Fibroblast of skin of back (primary cell): ENCODE measurements at places on chromosomes 6 and 20.

DNA sequence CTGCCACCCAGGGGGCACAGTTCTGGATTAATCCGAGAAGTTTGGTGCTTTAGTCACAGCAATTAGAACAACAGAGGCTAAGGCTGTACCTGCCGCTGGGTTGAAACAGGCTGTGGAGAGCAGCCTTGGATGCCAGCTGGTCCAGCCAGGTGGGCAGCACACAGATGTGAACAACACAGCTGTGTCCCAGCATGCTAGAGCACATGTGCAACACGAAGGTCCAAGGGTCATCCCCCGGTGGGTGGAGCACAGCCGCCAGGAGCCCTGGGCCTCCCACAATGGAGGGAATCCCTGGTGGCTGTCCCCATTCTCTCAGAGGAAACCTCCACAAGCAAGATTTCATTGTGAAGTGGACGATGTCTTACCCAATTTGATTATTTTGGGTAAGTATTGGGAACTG lies 99.2 kb upstream of the SYNDIG1 start:
- DNase-seq = no peak

- peak; percentile 19 for DNase-seq
Measured at GRCh38 chr6:73797861-73798260, 101.9 kb downstream of the CD109 start.

DNA sequence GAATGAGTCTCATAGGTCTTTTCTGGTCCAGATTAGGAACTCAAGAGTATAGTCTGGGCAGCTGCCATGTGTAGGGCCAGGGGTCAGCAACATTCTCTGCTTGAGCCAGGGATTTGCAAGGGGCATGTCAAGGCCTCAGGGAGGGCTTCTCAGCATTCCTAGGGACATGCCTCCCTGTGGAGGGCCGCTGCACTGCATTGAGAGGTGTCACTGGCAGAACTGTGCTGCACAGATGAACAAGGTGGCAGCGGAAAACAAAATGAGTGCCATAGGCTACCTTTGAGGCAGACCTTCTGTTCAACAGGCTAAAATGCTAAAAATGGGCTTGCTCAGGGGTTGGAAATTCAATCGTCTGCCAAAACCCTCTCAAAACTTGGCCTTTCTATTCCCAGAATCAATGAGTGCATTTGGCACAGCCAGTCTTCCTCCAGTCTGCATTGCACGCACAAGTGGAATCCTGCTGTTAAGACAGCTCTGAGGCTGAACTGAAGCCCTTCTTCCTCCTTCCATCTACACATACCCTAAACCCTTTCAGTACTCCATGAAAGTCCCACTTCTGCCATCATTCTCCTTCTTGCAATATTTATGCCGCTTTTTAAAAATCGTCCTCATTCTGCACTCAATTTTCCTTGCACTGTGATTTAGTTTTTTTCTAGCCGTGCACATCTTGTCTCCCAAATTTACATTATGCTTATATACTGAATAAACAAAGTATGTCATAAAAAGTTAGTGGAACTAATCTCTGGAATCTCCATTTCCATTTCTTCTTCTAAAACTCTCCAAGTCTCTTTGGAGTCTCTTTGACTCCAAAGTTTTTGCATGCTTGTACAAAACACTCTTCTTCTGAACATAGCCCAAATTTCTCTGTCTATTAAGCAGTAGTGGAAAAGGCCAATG lies 51.7 kb downstream of the SLC26A8 start:
- DNase-seq = no peak

DNA sequence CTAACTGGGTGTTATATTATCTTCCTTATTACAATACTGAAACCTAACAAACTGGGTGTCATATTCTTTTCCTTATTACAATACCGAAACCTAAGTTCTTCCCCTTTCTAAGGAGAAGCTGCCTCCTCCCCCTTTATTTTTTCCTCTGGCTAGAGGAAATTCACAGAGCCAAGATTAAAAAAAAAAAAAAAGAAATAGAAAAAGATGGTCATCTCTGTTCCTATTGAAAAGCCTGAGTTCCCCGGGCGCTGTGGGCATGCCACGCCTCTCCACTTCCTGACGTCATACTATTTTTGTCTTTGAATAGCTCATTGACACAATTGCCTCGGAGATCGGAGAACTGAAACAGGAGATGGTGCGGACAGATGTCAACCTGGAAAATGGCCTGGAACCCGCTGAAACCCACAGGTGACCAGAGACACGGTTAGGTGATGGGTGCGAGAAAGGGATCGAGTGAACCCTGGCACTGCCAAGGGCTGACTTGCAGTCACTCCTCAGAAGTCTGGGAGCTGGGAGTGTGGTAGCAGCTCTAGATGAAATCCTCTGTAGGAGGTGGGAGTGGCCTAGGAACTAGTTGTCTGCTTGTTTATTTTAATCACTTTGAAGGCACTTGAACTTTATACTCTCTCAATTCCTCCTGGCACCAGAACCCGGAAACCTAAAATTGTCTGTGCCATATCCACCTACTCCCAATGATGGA lies 82.2 kb upstream of the NAA20 start:
- no peak for DNase-seq

DNA sequence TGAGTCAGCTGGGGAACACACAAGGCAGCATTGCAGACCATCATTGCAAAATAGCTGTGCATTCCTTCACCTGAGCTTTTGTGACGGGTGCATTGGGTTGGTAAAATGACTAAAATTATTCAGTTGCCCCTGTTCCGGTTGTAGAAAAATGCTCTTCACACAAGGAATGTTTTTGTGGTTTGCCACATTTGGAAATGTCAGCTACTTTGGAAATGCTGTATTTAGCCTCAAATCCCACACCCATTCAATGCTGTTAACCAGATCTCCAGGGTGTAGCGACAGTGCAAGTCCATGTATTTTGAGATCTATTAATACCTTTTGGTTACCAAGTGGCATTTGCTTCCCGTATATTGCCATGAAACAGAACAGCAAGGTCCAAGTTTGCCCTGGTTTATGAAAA lies 201.2 kb downstream of the FOXA2 start:
- DNase-seq = no peak

- DNase-seq = no peak
Measured at GRCh38 chr6:40485300-40485699, 101.9 kb downstream of the LRFN2 start.

GRCh38 chr20:37901654-37902503 lies 1.0 kb upstream of the VSTM2L start:
- peak; percentile 56 for DNase-seq

DNA sequence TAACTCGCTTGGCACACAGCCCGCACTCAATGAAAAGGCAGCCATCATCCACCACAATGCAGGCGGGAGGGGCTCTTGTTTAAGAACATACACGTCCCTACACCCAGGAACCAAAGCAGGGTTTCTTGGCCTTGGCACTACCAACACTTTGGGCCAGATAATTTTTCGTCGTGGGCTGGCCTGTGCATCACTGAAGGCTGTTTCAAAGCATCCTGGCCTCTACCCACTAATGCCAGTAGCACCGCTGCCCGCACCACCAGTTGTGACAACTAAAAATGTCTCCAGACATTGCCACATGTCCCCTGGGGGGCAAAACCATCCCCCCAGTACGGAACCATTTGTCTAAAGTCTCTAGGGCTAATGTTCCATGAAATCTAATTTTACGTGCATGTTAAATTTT lies 13.0 kb downstream of the UQCC2 start:
- no peak for DNase-seq

- no peak for DNase-seq
Measured at GRCh38 chr6:43943099-43943766, 173.2 kb downstream of the VEGFA start.

DNA sequence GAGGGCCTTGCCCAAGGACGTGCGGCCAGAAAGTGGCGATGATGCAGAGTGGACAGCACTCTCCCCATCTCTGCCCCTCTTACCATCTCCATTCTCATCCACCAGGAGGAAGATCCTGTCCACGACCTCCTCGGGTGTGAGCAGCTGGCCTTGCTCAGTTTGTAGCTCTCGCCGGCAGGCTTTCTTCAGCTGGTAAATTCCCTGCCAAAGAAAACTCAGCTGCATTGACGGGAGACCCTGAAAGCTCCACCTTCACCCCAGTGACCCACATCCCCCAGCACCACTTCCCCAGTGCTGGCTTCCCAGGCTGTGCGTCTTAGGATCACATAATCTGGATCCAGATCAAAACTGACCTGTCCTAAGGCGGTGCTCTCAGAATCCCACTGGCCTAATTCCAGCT lies 9.2 kb downstream of the GUCA1B start:
- no peak for DNase-seq

DNA sequence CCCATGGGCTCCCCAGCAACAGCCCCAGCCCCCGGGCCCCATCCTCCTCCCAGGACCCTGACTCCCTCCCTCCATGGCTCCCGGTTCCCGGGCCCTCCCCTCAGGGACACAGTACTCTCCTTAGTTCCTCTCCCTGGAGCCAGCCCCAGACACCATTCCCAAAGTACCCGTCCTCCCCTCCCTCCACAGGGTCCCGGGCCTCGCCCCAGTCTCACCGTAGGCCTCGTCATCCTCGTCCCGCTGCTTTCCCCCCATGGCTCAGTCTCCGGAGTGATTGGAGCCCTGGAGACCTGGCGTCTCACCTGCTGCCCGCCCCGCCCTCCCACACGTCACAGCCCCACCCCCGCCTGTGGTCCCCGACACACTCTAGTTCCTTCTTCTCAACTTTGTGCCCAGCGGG lies at the start of gene SLC44A4:
Gene SLC44A4, minus strand, starts transcription at position 272 of the 400 bp plus-strand sequence. Its CDS starts 17 bp downstream, at position 255.
- DNase-seq = no peak

DNA sequence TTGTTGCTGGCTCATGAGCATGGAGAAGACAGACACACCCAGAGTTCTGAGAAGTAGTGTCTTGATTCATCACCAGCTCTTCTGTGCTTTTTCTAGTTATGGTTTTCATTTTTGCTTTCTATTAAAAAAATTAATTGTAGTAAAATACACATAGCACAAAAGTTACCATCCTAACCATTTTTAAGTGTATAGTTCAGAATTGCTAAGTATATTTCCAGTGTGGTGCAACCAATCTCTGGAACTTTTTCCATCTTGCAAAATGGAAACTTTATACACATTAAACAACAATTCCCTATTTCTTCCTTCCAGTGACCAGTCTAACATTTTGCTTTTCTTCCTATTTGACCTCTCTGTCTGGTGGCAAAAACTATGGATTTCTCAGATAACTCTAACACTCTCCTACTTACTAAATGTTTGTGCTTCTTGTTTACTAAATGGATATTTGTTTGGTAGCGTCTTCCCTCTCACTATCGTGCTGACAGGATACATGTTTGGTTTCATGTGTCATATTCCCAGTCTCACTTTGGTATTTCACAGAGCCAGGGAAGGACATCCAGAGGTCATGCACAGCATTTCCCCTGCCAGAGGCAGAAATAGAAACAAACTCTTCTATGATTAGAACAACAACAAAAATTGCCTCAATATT lies 40.6 kb downstream of the TXLNB start:
- DNase-seq = no peak

- peak; percentile 90 for DNase-seq
Measured at GRCh38 chr20:54255157-54255556, 47.3 kb downstream of the PFDN4 start.

DNA sequence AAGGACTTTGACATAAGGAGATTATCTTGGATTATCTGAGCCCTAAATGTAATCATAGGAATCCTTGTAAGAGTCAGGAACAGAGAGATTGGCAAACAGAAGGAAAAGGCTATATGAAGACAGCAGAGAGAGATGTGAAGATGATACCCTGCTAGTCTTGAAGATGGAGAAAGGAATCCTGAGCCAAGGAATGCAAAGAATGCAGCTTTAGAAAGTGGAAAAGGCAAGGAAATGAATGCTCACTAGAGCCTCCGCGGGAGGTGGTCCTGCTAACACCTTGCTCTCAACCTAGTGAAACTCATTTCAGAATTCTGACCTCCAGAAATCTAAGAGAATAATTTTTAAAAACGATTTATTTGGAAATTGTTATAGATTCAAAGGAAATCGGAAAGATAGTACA lies 117.1 kb downstream of the TBXT start:
- no peak for DNase-seq

DNA sequence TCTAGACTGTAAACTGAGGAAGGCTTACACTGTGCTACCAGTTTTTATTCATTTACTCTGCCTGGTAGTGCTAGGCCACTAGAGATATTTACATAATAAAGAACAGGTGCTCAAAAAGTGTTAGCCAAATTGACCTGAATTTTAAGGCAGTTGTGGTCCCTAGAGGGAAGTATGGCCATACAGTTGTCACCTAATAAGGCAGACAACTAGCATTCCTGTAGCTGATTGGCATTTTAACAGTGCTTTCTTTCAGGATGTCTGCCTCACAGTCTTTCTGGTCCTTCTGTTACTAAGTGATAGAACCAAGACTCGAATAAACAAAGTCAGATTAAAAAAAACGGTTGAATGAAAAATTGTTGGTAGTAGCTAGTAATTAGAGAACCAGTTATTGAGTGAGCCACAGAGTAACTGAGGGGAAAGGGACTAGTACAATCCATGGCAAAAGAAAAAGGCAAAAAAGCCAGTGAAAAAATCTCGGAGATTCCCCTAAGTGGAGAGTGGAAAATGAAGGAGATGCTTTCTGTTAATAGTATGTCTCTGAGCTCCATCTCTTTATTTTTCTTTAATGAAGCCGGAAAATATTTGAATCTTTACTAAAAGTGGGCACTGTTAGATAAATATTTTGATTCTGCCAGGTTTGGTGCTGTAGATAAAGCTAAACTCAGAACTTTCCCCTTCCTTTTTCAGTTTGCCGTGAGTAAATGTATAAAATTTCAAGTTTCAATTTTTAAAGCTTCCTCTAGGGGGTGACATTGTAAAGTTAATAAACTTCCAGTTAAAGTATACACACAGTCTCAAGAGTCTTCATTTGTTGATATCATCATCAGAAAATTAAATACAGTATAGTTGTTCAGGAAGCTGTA lies 9.1 kb downstream of the VTA1 start:
- peak; percentile 40 for DNase-seq

GRCh38 chr20:63007646-63008488 lies 1.1 kb upstream of the BHLHE23 start:
- DNase-seq = no peak

DNA sequence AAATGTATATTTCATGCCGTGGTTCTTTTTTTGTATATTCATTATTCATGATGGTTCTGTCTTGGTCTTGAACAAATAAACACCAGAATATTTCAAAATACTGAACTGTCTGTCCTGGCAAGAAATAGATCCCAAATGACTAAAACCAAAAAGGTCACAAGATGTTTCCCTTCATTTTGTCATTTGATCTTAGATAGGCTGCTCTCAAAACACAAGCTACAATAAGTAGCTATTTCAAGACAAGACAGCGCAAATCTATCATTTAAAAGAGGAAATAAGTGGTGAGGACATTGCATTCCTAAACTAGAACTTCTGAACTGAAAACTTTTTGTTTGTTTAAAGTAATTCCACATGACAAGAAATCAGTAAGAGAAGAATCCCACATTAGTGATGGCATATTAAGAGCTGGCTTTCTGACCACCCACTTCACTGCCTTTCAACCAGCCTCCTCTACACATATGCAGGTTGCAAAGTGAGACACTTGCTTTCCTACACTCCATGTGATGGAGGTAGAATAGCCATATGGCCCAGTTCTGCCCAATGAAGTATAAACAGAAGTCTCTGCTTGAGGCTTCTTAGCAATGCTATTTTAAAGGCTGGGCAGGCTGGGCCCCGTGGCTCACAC lies 54.4 kb upstream of the CCDC28A start:
- DNase-seq = peak; percentile 6

- no peak for DNase-seq
Measured at GRCh38 chr20:19397666-19398065, 185.2 kb downstream of the SLC24A3 start.
